ENCODE measurements at places on chromosomes 6 and 20.

DNA sequence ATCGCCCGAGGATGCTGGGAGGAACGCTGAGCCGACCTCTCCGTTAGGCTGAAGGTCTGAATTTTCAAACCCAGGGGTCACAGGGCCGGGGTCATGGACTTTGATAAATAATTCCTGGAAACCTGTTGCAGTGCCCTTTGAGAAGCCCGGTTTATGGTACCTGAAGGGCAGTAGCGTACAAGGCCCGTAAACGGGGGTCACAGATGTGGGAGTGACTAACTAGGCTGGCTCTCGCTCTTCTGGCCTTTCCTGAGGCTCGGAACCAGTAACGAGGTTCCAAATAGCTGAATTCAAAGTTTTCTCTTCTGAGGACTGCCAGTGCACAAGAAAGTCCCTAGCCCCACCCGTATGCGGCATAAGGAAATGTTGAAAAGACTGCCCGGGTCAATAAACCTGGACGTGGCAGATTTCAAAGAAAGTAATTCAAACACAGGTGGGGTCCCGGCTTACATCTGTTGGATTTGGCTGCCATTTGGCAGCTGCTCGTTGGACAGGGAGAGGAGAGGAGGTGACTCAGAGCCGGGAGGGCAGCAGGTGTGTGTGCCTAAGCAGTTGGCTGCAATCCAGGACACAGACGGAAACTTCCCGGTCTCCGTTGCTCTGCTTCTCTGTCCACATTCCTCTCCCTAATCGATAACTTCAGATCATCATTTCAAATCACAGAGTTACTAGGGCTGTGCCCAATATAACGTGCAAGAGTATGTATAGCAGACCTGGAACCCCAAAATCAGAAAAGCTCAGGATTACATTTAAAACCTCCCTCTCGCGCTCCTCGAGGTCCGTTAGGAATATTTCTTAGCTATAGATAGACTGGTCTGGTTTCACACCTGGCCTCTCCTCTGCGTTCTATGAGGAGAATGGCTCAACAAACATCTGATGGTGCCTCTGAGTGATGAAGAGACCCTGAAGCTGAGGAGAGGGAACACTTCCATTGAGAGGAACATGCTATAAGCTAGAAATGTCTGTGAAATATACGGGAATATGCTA lies 765 bp upstream of the GMDS start:
- peak; percentile 52 for DNase-seq
- H3K4me1 ChIP-seq = peaks cover 45% of the 10 kb centered on the region
- H3K36me3 ChIP-seq = peaks cover 9% of the 10 kb centered on the region
- peak overlapping the region; percentile 95 for H3K27ac ChIP-seq
- peak overlapping the region; percentile 93 for H3K4me3 ChIP-seq
- H3K27me3 ChIP-seq = no peaks in the 10 kb centered on the region

DNA sequence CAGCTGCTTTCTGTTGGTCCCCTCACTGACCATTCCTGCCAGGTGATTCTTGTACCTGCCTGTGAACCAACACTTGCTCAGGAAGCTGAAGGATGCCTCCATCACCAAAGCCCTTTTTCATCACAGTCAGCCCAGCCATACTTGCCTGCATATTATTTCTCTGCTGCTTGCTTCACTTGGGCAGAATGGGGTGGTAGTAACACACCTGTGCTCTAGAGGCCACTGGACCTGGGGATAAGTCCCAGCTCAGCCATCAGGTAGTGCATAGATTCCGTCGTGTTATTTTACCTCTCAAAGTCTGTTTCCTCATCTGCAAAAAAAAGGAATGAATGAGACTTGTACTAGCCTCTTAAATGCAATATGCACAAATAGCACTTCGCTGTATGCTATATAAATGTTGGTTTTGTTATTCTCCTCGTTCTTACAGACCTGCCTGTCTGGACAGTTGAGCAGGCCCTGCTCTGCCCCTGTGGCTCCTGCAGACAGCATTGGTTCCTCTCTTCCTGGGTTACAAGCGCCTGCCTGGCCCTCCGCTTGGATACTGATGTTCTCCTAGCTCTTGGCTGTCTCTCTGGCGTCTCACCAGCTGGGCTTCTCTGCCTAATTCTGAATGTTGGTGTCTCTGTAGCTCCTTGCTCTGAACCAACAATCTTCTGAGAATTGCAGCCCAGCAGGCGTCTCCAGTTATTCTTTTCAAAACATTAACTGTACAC lies 151.8 kb downstream of the UNC5CL start:
- no peaks in the 10 kb centered on the region for H3K4me1 ChIP-seq
- no peak overlapping the region for H3K4me3 ChIP-seq
- DNase-seq = no peak
- H3K36me3 ChIP-seq = no peaks in the 10 kb centered on the region
- no peak overlapping the region for H3K27ac ChIP-seq

- H3K4me1 ChIP-seq = no peaks in the 10 kb centered on the region
- H3K27me3 ChIP-seq = no peaks in the 10 kb centered on the region
- H3K36me3 ChIP-seq = no peaks in the 10 kb centered on the region
- no peak overlapping the region for H3K27ac ChIP-seq
Measured at GRCh38 chr6:49332781-49333180, 130.3 kb downstream of the MMUT start.

DNA sequence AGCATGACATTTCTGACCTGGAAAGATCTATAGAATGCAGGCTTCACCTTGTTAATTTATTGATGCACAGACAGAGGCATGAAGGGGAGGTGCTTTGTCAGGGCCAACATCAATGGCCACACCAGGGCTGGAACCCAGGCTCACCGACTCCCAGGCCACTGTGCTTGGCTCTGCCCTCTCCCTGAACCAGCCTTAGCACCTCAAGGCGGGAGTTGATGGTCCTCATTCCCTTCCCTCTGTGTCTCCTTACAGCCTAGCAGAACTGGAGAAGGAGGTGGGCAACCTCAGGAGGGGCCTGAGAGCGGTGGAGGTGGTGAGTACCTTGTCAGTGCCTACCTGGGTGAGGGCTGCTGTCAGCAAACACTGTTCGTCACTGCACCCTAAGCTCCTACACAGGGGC lies 35.6 kb downstream of the MOCS1 start:
- no peaks in the 10 kb centered on the region for H3K36me3 ChIP-seq
- no peaks in the 10 kb centered on the region for H3K4me1 ChIP-seq

- DNase-seq = no peak
- H3K4me3 ChIP-seq = no peak overlapping the region
- no peaks in the 10 kb centered on the region for H3K4me1 ChIP-seq
- H3K36me3 ChIP-seq = no peaks in the 10 kb centered on the region
Measured at GRCh38 chr20:15930311-15931305, 642.6 kb downstream of the KIF16B start.

GRCh38 chr6:36590237-36590636 lies 3.9 kb upstream of the SRSF3 start:
- no peaks in the 10 kb centered on the region for H3K27me3 ChIP-seq
- no peak overlapping the region for H3K4me3 ChIP-seq
- peaks cover 25% of the 10 kb centered on the region for H3K4me1 ChIP-seq

DNA sequence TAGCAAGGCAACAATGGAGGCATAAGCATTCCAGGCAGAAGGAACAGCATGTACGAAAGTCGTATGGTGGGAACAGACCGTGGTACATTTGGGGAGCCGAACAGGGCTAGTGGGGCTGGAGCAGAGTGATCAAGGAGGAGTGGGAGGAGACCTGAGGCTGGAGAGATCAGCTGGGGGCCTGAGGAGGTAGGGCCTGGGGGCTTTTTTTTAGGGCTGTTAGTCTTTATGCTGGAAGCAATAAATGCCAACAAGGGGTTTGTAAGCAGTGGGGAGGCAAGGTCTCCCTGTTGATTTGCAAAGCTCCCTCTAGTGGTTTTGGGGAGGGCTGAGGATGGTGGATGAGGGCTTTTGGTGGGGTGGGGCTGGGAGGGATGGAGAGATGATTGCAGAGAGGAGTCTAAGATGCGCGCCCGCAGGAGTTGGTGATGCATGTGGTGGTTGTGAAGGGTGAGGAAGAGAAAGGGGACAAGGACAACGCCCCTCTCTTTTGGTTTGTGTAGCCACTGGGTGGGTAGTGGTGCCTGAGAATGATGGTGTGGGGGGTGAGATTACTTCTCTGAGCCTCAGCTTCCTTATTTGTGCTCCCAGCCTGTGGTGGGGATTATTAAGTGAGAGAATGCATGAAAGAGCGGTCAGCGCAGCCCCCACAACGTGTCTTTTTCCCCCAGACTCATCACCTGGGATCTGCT lies 74.1 kb upstream of the TOX2 start:
- no peak overlapping the region for H3K27ac ChIP-seq
- no peaks in the 10 kb centered on the region for H3K36me3 ChIP-seq
- 0 out of 2 replicates have a peak, but pooled peaks cover 4% of the 10 kb centered on the region for H3K4me1 ChIP-seq
- H3K4me3 ChIP-seq = no peak overlapping the region

GRCh38 chr6:170155464-170156196 lies 135.2 kb downstream of the DLL1 start:
- H3K4me1 ChIP-seq = no peaks in the 10 kb centered on the region
- DNase-seq = no peak
- H3K27me3 ChIP-seq = no peaks in the 10 kb centered on the region
- H3K36me3 ChIP-seq = no peaks in the 10 kb centered on the region
- H3K27ac ChIP-seq = no peak overlapping the region
- H3K4me3 ChIP-seq = no peak overlapping the region

DNA sequence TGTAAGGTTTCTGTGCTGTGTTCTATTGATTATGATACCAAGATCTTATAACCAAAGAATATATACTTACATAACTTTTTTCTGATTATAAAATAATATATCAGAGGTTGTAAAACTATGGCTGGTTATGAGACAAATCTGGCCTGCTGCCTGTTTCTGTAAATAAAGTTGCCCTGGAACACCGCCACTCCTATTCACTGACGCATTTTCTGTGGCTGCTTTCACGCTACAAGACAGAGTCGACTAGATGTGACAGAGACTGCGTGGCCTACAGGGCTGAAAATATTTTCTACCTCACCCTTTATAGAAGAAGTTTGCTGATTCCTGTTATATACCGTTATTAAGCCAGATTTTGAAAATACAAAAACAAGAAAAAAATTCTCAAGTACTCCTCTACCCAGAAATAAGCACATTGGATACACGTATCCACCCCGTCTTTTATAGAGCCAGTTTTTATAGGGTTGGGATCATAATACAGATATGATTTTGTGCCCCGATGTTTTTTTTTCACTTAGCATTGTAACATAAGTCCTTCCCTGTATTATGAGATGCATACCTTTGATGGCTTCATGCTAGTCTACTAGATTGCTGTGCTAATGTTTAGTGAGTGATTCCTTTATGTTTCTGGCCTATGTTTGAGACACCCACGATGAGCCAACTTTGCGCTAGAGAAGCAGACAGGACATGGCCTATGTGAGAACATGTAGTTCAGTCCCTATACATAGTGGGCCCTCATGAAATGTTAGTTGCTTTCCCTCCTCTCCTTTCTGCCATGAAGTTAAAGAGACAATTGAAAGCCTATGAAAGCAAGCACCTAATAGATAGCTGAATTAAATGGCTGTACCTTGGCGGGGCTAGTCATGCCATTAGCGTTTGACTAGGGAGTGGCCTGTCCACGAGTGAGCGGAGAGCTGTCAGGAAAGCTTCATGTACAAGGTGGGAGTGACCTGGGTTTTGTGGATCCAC lies 98.1 kb upstream of the KCNK16 start:
- H3K4me1 ChIP-seq = no peaks in the 10 kb centered on the region
- H3K27me3 ChIP-seq = peaks cover 15% of the 10 kb centered on the region
- no peak overlapping the region for H3K27ac ChIP-seq
- DNase-seq = no peak
- no peaks in the 10 kb centered on the region for H3K36me3 ChIP-seq

DNA sequence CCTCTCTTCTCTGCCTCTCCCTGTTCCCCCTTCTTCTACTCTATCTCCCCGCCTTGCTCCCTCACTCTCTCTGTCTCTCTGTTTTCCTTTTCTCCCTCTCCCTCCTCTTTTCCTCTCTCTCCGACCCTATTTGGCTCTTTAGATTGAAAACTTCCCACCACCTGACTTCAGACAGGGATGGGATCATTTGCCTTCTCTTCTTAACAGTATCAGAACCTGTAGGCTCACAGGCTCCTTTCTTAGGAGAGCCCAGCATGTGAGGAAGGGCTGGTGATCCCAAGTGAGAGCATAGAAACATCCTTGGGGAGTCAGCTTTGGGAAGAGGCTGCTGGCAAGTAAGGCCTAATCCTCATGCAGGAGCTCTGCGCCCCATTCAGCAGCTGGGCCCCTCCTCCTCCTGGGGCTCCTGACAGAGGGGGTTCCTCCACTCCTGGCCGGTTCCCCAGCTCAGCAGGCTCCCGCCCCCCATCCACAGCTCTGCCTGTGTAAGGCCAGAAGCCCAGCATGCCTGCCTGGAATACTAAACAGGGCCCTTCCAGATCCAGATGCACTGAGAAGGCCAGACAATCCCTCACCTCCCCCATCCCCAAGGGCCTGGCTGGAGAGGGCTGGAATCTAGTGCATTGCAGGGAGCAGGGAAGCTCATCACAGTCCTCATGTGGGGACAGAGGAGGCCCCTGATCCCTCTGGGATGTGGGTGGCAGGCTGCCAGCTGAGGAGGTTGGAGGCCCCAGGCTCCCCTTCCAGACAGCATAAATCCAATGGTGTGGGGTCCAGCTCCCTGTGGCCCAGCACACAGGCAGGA lies 93.4 kb downstream of the PTPRT start:
- H3K36me3 ChIP-seq = no peaks in the 10 kb centered on the region
- peaks cover 15% of the 10 kb centered on the region for H3K27me3 ChIP-seq
- no peak overlapping the region for H3K27ac ChIP-seq
- DNase-seq = no peak

DNA sequence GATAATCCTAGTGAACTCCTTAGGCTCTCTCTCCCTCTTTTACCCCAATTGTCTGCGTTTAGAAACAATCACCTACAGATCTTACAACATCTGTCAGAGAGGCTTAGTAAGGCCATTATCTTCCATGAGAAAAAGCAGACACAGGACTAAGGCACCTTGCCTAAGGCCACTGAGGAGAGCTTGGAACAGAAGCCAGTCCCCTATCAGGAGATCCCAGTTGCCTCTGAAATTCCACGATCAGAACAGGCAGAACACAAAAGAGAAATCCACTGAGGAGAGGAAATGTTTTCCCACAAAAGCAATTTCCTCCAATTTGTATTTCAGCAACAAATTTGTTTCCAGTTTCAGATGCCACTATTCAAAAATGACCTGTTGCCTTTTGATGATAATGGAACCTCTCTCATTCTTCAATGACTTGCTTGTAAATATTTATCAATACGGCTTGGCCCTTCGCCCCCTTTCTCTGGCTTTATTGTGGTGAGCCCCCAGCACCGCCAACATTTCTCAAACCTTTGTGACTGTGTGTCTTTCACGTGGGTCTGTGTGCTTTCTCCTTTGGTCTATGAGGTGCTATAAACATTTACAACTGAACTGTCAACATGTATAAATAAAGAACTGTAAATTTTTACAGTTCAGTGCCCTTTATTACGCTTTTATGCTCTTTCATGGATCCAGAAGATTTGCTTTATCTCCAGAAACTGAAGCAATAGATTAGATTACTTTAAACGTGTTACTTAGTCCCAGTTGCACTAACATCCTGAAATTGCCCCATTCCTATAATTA lies 187.8 kb upstream of the PHACTR1 start:
- no peaks in the 10 kb centered on the region for H3K27me3 ChIP-seq
- H3K4me3 ChIP-seq = no peak overlapping the region
- no peak for DNase-seq

- no peak overlapping the region for H3K27ac ChIP-seq
- peaks cover 12% of the 10 kb centered on the region for H3K4me1 ChIP-seq
- peaks cover 6% of the 10 kb centered on the region for H3K27me3 ChIP-seq
- peak; percentile 65 for DNase-seq
Measured at GRCh38 chr6:36839749-36840431, 646 bp upstream of the CPNE5 start.

- H3K4me3 ChIP-seq = no peak overlapping the region
- no peak overlapping the region for H3K27ac ChIP-seq
- H3K27me3 ChIP-seq = peaks cover 2% of the 10 kb centered on the region
- no peak for DNase-seq
- H3K4me1 ChIP-seq = no peaks in the 10 kb centered on the region
- H3K36me3 ChIP-seq = no peaks in the 10 kb centered on the region
Measured at GRCh38 chr20:63831646-63831992, 555 bp upstream of the ZBTB46 start.

Measured in DND-41 (cell line).